ENCODE measurements at places on chromosomes 16 and 17.

DNA sequence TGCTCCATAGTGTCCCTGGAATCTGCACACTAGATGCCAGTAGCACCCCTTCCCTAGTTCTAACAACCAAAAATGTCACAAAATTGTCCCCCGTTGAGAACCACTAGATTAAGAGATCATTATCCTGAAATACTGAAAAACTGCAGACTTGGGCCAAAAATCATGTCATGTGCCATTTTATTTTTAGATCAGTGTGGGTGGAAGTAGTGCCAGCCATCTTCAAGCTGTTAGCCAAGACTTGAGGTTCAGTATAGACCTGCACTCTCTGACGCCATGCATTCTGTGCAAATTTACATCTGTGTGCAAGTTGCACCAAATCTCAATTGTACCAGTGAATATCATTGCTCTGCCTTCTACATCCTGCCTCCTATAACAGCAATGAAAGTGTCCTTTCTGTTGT lies 31.5 kb upstream of the NOL11 start:
- no peak for DNase-seq

- peak; percentile 38 for DNase-seq
Measured at GRCh38 chr17:59783221-59784047, 76.0 kb downstream of the VMP1 start.

GRCh38 chr17:31321481-31321880 lies at the start of gene EVI2A:
Gene EVI2A (minus strand): TSS chr17:31321622. CDS start chr17:31319013, 2,609 bp downstream.
- DNase-seq, result peak; percentile 85

- DNase-seq, result no peak
Measured at GRCh38 chr17:29112771-29113295, 67.4 kb downstream of the MYO18A start.

GRCh38 chr17:63826468-63827001 lies 696 bp upstream of the PSMC5 start:
- DNase-seq, result no peak

- no peak for DNase-seq
Measured at GRCh38 chr16:9286930-9287329, 195.5 kb downstream of the HAPSTR1 start.

DNA sequence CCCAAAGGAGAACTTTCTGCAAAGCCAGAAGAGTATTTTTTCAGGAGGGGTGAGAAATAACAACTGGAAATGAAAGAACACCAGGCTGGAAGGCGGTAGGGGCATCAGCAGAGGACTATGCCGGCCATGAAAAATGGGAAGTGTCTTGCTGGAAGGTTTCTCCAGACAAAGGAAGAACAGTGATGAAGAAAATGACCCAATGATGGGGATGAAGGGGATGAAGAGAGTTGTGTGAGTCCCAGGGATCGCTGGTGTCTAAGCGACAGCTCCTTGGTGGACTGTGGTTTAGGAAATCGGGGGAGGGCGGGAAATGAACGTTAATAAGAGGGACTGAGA lies 623 bp downstream of the TTLL6 start:
- DNase-seq, result no peak

DNA sequence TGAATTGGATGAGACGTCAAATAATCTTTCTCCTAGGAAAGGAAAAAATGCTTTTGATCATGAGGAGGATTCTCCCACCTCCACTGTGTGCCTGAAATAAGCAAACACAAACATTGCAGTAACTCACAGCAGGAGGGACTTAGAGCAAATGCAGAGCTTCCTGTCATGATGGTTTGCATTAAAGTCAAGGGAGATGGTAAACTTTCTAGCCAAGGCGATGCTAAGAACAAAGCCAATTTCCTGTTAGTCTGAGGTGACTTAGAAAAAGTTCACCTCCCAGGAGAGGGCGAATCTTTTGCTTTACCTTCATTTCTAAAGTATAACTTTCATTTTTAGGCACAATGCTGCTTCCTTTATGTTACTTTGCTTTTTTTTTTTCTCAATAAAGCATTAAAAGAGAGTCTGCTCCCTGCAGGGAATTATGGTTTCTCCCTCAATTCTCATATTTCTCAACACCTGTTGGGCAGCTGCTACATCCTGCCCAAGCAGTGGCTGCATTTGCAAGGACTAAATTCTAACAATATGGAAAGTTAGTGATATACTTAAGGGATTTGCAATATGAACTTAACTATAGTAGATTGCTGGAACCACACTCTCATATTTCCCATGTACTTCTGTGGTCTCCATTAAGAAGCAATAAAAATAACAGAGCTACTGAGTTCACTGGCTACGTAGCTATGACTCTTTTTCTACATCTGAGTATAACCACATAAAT lies 175.6 kb downstream of the PCTP start:
- no peak for DNase-seq

- DNase-seq, result no peak
Measured at GRCh38 chr17:10035885-10036284, 130.8 kb upstream of the RCVRN start.

DNA sequence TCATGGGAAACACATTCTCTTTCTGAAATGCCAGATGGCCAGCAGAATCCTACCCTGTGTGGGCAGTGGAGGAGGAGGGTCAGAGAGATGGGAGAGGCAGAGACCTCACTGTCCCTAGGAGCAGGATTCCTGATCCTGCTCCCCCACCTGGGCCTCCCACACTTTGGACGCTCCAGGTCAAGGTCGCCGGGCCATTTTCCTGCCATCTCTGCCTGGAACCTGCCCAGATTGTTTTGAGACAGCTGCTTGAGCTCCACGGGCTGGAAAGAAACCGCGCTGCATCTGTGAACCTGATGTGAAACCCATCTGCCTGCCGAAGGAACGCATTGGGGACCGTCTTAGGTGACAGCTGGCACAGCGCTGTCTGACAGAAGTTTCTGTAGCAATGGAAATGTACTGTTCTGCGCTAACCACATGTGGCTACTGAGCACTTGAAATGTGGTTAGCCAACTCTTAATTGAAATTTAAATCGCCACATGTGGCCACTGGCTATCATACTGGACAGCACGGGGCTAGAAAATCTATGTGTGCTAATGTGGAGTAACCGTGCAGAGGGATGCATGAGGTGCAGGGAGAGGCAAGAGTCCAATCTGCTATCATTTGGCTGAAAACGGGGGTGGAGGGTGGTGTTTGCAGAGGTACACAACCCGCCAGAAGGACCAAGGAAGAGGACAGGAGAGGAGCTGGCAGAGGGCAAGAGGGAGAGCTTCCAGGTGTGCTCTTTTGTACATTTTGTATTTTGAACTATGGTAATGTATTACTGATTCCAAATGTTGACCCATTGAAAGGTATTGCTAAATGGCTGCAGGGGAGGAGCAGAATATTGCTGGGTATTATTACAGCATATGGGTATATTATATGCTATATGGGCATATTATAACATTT lies 15.4 kb upstream of the NUBP1 start:
- DNase-seq, result no peak

GRCh38 chr17:10620823-10621222 lies 36.3 kb downstream of the MYH3 start:
- DNase-seq, result no peak

GRCh38 chr17:67203818-67204217 lies 41.2 kb downstream of the HELZ start:
- DNase-seq, result no peak

GRCh38 chr16:73252446-73252845 lies 204.5 kb upstream of the ZFHX3 start:
- no peak for DNase-seq

DNA sequence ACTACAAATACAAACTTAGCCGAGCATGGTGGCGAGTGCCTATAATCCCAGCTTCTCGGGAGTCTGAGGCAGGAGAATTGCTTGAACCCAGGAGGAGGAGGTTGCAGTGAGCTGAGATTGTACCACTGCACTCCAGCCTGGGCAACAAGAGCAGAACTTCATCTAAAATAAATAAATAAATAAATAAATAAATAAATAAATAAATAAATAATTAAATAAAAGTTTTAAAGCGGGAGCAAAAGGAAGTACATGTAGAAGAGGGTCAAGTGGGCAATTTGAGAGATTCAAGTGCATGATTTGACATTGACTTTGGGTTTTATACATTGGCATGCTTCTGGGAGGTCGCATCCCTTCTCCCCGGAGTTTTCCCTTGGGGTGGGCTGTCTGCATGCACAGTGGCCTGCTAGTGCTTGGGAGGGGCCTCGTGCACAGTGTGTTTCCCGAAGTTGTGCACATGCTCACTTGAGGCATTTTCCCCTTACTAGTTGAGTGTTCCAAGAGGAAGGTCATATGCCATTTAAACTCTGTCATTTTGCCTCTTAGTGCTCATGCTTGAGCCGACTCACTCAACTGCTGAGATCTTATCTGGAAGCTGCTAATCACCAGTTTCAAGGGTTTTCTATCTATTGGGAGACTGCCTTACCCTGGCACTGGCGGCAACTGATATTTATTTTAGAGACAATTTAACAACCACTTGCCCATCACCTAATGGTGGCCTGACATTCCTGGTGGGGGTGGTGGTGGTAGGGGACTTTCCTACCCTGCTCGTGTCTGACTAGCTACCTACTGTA lies 193.2 kb upstream of the MPHOSPH6 start:
- no peak for DNase-seq

DNA sequence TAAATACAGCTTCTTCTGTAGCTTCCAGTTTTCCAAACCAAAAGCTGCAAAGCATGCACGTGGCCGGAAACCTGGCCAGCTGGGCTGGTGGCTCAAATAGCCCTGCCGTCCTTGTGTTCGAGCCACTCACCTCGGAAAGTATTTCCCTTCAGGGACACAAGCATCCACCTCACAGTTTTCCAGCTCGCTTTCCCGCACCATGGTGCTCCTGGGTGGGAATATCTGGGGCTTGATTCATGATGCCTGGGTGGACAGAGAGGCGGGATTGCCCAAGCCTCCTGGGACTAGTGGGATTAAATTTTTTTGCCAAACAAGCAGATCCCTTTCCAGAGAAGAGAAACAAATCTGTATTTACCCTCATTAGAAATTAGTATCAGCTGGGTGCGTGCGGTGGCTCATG lies 7.1 kb upstream of the MVD start:
- no peak for DNase-seq

DNA sequence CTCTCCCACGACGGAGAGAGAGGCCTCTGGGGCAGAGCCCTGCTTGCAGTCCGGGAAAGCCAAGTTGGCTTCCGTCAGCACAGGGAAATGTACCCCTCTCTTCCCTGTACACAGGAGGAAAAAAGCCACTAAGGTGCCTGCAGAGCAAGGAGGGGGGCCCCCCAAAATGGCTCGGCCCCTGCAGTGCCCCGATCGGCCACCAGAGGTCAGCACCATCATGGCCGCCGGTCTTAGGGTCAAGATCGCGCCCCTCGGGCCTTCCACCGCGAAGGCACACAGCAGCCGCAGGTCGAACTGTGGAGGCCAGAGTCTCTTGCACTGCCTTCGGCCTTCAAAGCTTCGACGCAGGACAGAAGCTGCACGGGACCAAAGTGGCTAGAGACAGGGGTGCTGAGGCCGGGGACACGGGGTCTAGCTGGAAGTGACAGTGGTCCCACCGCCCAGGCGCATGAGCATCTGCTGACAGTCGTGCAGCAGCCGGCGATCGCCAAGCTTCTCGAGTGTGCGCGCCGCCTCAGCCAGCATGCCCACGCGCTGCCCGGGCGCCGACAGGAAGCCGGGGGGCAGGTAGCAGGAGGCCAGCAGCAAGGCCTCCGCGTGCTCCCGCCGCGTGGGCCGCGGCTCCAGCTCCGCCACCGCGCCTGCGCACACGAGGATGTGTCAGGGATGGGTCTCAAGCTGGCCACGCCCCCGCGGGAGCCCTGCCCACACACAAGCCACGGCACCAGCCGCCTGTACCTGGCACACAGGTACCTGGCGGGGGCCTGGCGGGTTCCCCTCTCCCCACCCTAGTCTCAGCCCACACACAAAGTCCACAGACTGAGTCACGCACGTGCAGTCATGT lies 24.4 kb downstream of the SREBF1 start:
- peak; percentile 68 for DNase-seq

DNA sequence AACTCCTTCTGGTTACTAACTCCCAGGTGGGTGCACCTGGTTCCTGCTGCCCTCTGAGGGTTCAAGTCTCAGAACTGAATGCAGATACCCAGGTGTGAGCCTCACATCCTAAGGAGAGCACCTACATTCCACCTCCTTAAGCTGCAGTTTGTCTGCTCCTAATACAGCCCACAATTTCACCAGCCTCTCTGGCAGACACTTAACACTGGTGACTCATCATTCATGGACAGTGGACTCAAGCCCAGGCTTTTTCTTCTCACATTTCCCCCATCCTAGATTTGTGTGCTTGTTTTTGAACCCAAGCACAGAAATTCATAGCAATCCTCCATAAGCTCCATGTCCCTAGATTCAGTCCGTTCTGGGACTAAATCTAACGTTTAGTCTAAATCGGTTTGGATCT lies 7.0 kb upstream of the MAF start:
- no peak for DNase-seq

- no peak for DNase-seq
Measured at GRCh38 chr17:79255926-79256585, 181.4 kb downstream of the ENGASE start.

- no peak for DNase-seq
Measured at GRCh38 chr17:77107506-77108433, 33.0 kb upstream of the SEC14L1 start.

- no peak for DNase-seq
Measured at GRCh38 chr17:57158325-57158724, 73.3 kb downstream of the AKAP1 start.

- DNase-seq, result peak; percentile 91
Measured at GRCh38 chr17:16419074-16419928, 3.9 kb downstream of the TRPV2 start.

- no peak for DNase-seq
Measured at GRCh38 chr17:48718227-48718760, 4.0 kb downstream of the PRAC1 start.

DNA sequence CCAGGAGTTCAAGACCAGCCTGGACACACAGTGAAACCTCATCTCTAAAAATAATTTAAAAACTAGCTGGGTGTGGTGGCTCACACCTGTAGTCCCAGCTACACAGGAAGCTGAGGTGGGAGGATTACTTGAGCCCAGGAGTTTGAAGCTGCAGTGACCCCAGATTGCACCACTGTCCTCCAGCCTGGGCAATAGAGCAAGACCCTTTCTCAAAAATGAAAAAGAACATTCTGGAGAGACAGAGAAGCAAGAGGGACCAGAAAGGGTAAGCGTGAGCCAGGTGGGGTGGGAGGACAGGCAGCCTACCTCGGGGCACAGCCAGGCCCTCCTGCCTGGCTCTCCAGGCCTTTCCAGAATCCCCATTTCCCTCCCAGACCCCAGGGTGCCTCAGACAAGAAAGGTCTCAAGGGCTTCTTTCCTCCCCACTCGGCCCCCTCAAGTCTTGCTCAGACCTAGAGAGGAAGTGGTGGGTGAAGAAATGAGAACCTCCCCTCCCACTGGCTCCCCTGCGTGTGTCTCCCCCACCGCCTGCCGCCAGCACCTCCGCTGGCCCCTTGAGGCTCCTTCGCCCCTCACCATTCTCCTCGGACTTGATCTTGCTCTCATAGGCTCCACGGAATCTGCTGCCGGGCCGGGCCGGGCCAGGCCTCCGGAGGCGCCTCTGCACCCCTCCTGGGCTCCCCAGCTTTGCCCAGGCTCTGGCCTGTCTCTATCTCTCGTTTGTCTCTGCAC lies 503 bp downstream of the C16orf54 start:
- DNase-seq, result peak; percentile 74

All from hematopoietic multipotent progenitor cell treated with erythropoietin and hydrocortisone succinate and interleukin-3 and kit ligand, for 6 days (in vitro differentiated cells).